ENCODE measurements at places on chromosomes 12 and 14.

DNA sequence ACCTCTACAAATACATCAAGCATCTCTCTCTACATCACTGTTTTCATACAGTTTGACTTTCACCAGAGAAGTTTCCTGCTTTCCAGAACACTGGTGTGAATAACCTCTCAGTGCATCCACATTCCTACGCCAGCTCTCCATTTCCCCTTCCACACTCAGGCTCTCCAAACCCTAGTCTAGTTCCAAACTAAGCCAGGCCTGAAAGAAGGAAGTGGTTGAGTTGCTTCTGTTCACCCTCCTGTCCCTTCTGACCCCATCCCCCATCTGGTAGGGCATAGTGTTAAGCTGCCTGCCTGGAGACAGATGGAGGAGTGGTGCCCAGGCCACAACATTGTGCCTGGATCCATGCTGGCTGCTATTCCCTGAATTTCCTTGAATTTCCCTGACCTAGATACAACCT lies 132.4 kb downstream of the GPR65 start:
- no peak for DNase-seq

- no peak for DNase-seq
These were observed 7.9 kb upstream of the CRIP2 start for GRCh38 chr14:105466531-105467248.

DNA sequence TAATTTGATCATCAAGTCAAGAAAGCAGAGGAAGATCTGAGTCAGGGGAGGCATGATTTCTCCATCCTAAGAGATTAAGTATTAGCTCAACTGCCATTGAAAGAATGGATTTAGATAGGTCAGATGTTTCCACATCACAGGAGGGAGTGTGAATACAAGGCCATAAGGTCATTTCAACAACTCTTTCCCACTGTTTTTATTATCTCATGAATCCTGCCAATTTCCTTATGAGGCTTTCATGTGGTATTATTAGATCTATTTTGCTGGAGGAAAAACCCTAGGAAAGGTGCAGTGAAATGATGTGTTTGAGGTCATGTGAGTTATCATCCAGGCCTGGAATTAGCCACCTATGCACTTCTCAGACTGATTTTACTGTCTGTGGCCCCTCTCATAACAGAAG lies 269.0 kb downstream of the NOVA1 start:
- DNase-seq = no peak

GRCh38 chr12:116094475-116094874 lies 183.0 kb downstream of the MED13L start:
- DNase-seq = no peak

GRCh38 chr12:93855261-93855660 lies 178.1 kb downstream of the CRADD start:
- no peak for DNase-seq

- no peak for DNase-seq
These were observed 60.9 kb upstream of the TMEM263 start for GRCh38 chr12:106894774-106895173.

GRCh38 chr12:13198876-13199275 lies 2.4 kb downstream of the EMP1 start:
- no peak for DNase-seq

GRCh38 chr12:130391186-130391585 lies 53.5 kb downstream of the PIWIL1 start:
- no peak for DNase-seq

DNA sequence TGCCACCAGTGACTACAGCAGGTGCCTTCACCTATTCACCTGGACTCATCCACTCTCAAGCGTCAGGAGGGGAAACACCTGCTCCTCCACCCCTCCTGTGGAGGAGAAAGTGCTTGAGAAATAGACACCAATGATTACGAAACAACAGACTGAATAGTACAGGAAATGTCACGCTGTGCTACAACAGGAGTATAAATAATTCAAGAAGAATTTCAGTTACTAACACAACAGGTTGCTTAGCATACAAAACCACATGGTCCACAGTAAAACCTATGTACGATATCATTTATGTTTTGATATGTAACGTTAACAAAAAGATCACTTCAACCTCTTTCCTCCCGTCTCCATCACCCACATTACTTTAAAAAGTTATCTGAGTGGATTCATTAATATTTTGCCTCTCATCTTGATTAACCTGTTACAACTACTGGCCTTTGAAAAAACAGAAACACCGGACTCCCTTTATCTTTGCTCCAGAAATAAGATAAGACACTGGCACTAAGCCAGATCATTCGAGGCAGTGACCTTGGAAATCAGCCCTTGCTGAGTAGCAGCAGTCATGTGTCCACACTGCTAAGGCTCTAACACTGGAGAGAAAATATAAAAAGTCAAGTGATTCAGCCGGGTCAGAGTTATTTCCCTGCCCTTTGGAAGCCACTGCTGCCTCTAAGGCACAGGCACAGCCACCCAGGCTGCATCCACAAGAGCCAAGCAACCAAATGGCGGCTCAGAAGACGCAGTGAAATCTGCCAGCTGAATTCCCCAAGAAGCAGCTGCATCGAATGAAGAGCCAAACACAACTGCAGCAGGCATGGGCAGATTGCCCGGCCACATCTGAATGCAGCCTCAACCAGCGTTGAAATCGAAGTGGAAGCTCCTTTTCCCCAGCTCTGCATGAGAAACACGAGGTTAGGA lies 40.9 kb downstream of the NT5DC3 start:
- DNase-seq = no peak

DNA sequence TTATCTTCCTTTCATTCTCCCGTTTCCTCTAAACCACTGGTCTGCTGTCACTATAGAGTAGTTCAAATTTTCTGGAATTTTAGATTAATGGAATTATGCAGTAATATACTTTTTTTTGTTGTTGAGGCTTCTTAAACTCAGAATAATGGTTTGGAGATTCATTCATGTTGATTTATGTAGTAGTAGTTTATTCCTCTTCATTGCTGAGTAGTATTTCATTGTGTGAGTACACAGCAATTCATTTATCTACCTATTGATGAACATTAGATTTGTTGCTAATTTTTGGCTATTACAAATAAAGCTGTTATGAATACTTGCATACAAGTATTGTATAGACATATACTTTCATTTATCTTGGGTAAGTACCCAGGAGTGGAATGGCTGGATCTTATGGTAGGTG lies 7.2 kb downstream of the RASSF8 start:
- no peak for DNase-seq

DNA sequence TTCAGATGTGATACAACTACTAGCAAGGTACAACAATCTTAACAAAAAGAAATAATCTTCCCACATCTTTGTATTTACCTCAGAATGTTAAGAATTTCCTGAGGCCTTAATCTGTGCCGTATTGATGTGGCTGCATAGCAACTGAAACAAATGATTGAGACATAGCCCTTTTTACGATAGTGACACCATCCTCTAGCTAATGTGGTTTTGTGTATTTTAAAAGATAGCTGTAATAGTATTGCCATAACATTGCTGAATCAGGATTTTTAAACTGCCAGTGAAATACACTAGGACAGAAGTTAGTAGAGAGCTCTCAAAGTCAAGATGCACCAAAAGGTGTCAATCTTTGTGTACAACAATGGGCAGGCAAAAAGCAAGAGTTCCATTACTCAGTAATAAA lies 11.9 kb downstream of the NPAS3 start:
- no peak for DNase-seq

DNA sequence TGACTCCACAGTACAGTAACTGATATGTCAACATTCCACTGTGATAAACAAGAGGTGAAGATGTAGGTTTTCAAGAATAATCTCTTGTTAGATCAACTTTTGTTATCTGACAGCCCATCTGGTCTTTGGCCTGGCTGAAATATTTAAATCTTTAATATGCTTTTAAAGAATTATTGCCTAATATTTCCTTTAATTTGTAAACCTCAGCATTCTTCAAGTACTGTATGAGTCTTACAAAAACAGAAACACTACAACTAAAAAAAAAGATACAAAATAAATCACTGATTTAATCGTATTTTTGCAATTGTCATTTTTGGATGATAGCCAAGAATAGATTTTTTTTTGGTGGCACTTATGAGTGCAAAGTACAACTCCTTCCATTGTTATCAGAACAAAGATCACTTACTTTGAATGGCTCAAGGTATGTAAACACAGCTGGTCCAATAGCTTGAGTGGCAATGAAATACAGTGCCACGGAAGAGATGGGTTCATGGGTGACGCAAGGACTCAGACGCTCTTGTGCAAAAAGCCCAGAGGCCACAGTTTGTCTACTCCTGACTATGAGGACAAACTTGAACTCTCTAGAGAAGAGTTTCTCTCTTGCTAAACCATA lies 109.5 kb downstream of the PAX9 start:
- no peak for DNase-seq

- no peak for DNase-seq
These were observed 117.5 kb upstream of the DYRK2 start for GRCh38 chr12:67531051-67531450.

DNA sequence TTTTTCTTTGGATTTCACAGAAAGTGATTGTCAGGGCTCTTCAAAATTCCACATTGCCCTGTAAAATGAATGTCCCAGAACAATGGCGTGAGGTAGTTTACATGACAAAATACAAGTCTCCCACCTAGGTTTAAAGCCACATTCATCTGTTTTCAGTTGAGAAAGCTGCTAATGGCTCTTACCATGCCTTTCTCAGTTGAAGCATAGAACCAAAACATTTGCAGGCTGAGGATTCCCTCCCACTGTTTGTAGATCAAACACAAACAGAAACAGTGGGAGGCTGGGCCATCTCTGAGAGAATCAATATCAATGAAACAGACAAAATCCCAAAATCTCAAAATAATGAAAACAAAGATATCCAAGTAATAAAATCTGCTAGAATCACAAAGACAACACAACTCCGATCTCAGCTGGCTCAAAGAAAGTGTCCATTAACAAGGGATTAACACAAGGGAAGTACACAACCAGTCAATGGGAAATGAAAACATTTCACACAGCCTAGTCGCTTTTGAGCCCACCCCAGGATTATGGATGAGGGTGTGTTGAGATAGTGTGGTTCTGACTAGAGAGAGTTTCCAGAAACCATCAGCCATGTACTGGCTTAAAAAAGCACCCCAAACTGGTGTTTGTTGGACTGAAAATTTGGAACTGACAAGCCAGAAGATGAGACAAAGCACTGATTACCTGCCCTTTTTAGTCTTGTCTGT lies 54.5 kb upstream of the TMEM260 start:
- DNase-seq = no peak

DNA sequence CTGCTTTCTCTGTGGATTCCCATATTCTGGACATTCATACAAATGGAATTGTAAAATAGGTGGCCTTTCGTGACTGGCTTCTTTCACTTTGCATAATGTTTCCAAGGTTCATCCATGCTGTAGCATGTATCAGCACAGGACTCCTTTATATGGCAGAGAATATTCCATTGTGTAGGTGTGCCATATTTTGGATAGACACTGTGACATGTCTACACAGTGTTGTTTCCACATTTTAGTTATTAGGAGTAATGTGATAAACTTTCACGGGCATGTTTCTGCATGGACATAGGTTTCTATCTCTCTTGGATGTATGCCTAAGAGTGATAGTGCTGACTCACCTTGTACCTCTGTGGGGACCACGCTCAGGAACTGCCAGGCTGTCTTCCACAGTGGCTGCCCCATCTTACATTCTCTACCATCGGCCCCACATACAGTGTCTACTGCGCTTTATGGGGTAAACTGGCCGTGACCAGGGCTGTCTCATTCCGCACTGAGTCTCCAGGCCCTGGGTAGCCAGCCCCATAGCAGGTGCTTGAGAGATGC lies 7.1 kb upstream of the KRT84 start:
- no peak for DNase-seq

GRCh38 chr12:110896559-110896958 lies 23.8 kb downstream of the MYL2 start:
- DNase-seq = no peak

DNA sequence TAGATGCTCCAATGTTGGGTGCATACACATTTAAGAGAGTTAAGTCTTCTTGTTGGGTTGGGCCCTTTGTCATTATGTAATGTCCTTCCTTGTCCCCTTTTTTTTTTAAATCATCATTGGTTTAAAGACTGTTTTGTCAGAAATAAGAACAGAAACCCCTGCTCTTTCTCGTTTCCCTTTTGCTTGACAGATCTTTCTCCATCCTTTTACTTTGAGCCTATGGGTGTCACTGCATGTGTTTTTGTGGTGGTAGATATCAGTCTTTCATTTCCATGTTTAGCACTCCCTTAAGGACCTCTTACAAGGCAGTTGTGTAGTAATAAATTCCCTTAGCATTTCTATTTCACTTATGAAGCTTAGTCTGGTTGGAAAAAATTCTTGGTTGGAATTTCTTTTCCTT lies 47.4 kb downstream of the RTN1 start:
- DNase-seq = no peak

DNA sequence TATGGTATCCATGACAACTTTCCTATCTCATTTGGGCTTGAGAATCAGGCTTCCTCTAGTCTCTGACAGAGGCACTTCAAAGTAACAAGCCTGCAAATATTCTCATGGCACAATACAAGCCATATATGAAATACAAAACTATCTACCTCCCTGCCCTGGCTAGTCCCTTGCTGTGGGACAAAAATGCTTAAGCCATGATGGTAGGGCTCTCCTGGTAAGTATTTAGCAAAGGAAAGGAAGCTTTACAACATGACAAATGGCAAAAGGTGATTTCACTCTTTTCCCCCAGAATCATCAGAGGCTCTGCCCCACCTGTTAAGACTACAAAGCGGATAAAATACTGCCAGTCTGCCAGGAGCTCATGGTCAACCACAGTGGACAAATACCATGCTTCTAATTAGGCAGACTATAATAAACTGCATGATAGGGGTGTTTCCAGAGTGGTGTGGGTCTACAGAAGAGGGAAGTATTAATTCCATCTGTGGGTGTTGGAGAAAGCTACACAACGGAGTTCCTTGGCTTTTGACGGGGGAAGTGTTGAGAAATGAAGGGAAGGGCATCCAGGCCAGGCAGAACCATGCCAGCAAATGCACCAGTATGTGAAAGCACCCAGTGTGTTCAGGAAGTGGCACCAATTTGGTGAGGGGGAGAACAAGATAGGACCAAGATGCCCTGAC lies 92.9 kb downstream of the SPTSSA start:
- DNase-seq = no peak

GRCh38 chr12:93243382-93243688 lies 134.4 kb upstream of the NUDT4 start:
- DNase-seq = no peak

- no peak for DNase-seq
These were observed 324.2 kb downstream of the ALG10 start for GRCh38 chr12:34346372-34347034.

DNA sequence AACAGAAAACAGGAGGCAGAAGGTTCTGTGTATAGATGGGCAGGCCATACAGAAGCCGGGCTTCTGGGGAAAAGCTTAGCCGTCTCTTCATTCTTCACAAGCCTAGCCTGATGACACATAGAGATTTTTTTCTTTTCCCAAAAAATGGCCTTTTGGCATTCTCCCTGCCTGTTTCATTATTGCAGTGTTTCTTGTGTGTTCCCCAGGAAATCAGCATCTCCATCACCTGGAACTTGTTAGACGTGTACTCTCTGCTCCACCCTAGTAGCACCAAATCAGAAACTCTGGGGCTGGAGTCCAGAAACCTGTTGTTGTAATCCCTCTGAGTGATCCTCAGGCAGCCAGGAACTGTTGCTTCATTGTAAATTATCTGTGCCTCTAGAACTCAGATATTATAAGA lies 388.1 kb downstream of the CCDC91 start:
- no peak for DNase-seq

Measured in neuronal stem cell (in vitro differentiated cells).